Colonic mucosa (tissue), 4 donors: ENCODE measurements at places on chromosomes 5 and 9.

- no peak for DNase-seq
These were observed 7.6 kb downstream of the HDHD3 start for GRCh38 chr9:113368982-113369854.

- no peak for DNase-seq
These were observed 21.8 kb upstream of the NINJ1 start for GRCh38 chr9:93155716-93156474.

DNA sequence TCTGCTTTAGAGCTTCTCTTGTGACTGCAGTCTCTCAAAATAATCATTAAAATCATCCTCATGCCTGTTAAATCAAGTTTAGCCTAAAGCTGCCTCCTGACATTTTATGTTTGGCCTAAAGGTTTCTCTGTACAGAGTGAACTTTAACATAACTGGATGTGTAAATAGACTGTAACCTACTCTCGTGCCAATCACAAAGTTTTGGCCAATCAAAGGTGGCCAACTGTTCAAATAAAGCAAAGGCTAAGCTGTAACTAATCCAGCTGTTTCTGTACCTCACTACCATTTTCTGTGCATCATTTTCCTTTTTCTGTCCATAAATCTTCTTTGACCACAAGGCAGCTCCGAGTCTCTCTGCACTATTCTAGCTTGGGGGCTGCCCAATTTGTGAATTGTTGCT is 86.2 kb downstream of the GCNT1 start:
- DNase-seq = peak; percentile 64

- no peak for DNase-seq
These were observed 240.8 kb downstream of the FSTL4 start for GRCh38 chr5:133371371-133372155.

GRCh38 chr5:128341056-128341455 is 197.0 kb downstream of the FBN2 start:
- no peak for DNase-seq

DNA sequence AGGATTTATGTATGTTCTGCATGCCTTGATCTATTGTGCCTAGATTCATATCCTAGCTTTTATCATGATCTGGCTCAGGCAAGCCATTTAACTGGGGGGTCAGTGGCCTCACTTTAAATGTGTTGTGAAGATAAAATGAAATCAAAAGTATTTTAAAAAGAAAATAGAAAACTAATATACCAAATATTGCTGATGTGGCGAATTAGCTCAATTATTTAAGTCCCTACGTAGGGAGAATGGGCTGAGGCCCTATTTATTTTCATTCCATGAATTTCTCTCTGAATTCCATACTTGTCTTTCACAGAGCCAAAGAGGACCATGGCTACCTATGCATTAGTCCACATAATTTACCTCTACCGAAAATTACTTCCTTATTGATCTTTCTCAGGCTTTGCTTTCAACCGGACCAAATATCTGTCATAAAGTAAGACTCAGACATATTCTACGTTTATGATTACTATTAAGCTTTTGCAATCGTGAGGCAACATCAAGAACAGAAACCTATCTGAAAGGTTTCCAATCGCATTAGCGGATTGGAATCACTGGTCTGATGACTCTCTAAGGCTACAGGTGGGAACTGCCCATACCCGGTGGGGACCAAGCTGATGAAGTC is 1.7 kb downstream of the MBLAC2 start:
- no peak for DNase-seq

DNA sequence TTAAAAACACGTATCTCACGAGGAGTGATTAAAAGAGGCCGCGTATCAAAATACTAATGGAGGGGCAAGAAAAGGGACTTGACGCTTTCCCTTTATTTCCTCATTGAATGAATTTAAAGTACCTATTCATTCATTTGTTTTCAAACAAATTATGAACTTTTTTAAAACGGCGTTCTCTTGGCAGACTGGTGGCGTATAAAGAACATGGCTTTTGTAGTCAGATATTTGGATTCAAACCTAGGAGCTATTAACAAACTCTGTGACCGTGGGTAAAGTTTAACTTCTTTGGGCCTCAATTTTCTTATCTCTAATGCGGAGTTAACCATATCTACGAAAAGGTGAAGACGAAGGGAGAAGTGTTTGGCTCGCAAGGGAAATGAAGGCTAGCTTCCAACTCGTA is 876 bp downstream of the CAAP1 start:
- DNase-seq = no peak

DNA sequence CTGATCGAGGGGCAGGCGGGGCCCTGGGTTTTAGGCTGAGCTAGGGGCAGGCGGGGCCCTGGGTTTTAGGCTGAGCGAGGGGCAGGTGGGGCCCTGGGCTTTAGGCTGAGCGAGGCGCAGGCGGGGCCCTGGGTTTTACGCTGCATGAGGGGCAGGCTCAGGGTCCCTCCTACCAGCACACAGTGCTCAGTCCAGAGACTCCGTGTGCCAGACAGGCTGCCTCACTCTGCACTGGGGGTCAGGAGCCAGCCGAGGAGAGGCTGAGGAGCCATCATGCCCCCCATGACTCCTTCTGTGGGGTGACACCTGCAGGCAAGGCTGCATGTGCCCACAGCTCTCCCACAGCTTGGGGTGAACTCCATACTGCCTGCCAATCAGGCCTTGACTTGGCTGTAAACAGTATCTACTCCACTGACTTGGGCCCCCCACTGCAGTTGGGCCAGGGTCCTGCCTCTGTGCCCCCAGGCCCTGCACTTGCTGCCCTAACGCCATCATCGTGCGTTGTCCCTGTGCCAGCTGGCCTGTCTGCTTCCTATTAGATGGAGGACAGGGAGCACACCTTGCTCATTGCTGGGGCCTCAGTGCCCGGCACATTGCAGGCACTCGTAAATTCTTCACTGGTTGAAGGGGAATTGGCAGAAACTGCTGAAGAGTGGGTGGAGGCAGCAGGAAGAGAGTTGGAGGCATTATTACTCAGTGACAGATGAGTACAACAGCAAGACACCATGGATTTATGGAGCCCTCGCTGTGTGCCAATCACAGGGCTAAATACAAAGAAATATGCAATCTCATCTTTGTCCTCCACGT is 78.6 kb downstream of the AMBP start:
- DNase-seq = peak; percentile 16

DNA sequence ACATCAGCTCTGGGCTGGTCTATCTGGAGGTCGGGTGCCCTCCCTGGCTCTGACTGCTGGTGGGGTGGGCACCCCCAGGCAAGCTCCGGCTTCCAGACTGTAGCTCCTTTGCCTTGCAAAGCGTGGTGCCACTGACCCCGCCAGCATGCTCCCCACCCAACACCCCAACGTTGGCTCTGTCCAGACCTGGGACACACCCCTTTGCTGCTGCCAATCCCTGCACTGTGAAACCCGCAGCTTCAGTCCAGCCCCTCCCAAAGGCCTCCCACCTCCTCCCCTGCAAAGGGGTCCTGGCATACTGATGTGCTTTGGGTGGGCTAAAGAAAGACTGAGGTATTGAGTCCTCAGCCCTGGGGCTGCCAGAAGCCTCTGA is 3.9 kb downstream of the UNC5A start:
- no peak for DNase-seq
